ENCODE measurements at places on chromosomes 6 and 20.

DNA sequence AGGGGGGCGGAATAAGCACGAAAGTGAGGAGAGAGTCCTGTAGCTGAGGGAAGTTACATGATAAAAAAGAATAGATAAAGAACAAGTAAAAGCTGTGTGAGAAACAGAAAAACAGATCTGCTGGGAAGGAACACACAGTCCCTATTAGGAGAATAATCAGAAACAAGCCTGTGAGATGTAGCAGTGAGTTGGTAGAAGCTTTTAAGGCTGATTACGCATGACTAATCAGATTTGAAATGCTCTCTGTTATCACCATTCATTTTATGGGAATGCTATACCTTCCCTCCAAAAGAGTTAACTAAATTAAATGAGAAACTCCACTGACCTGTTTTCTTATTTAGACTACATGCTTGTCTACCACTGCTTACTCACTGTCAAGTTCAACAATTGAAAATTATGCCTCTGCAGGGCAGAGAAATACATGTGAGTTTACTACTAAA, 15.8 kb downstream of the REPS1 start:
- DNase-seq = no peak

DNA sequence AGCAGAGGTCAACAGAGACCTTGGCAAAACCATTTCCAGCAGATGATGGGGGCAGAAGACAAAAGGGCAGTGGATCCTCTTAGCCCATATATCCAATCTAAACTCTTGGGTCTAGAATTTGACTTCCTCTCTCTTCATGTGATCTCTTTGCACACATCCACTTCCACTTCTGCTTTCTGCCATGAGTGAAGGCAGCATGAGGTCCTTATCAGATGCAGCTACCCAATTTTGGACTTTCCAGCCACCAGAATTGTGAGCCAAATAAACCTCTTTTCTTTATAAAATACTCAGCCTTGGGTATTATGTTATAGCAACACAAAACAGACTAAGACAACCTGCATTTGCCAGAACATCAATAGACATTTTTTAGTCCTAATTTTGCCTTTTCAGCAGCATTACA, 191.6 kb downstream of the ADAT2 start:
- no peak for DNase-seq

GRCh38 chr20:25541676-25542075, 43.7 kb downstream of the NINL start:
- DNase-seq = no peak

DNA sequence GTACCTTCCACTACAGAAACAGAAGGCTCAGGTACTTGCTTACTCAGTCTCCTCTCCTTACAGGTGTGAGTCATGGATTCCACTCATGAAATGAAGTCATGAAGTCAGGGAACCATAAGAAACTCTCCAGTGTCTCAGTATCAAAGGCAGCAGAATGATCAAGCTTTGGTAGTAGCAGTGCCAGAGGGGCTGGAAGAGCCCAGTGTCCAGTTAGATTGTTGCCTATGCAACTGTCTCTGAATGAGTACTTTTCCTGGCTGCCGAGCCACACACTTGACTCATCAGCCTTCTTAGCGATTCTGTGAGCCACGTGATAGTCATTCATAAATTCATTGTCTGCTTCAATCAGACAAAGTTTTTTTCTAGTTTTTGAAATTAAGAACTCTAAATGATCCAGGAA, 52.2 kb upstream of the DTNBP1 start:
- DNase-seq = no peak

DNA sequence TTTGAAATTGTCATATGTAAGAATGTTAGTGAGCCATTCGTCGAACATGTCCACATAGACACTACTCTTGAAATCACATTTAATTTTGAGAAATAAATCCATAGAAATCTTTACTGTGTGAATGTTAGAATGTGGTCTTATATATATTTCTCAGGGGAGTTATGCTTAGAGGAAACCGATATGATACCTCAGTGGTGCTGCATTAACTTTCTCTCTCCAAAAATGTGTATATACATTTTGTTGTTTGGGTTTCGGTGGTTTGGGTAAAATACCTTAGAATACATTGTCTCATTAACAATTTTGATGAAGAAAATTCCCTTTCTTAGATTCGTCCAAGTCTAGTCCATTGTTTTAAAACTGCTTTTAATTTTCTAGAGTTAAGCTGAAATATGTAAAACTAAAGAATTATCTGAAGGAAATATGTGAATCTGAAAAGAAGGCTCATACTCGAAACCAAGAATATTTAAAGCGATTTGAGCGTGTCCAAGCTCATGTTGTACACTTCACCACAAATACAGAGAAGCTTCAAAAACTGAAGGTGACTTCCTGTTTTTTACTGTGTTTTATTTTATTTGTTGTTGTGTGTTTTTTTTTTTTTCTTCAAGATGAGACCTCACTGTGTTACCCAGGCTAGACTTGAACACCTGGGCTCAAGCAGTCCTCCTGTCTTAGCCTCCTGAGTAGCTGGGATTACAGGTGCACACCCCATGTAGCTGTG, 10.3 kb downstream of the KIZ start:
- DNase-seq = no peak

GRCh38 chr6:107894809-107895396, 63.1 kb downstream of the SEC63 start:
- no peak for DNase-seq

DNA sequence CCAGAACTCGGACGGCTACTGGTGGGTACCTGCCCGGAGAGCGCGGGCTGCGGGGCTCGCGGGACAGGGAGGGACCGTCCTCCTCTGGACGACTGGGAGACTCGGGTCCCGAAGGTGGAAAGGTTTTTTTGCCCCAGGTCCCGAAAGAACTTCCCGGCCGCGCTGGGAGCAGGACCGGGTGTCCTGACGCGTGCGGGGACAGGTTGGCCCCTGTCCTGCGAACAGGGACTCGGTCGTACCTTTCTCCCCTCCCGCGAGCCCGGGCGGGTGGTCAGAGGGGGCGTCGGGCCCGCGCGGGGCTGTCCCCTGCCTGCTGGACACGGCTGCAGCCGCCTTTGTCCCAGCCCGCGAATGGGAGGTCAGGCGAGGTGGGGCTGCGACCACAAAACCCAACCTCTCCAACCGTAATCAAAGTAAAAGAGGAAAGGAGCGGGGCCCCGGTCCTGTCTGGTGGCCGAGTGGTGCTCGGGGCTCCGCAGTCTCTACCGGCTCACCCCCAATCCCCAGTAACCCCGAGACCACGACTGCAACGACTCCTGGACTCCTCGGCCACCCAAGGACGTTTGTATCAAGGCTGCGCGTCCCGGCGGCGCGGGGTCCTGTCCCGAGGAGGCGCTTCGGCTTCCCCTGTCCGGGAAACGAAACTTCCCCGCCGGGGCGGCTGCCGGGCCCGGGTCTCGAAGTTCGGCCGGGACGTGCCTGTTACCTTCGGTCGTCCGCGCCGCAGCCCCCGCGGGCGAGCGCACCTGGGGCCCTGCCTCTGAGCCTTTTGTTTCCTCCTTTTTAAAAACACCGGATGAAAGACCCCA, 798 bp downstream of the DSP start:
- DNase-seq = no peak

- no peak for DNase-seq
Observed at GRCh38 chr6:52547647-52548352, 29.1 kb downstream of the TRAM2 start.

DNA sequence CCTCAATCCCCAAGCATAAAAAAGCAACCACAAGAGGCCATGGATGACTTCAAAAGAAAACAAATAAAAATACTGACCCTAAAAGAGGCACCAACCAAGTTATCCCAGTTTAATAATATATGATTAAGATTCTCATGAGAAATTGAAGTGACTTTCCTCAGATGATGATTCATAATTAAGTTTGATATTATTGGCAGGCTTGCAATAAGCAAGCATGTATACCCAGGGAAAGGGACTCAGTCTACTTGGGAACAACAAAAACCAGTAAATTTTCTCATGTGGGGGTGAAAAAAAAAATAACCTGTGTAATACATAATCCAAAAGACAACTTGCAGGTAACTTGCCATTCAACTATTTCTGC, 19.6 kb downstream of the JAG1 start:
- no peak for DNase-seq

DNA sequence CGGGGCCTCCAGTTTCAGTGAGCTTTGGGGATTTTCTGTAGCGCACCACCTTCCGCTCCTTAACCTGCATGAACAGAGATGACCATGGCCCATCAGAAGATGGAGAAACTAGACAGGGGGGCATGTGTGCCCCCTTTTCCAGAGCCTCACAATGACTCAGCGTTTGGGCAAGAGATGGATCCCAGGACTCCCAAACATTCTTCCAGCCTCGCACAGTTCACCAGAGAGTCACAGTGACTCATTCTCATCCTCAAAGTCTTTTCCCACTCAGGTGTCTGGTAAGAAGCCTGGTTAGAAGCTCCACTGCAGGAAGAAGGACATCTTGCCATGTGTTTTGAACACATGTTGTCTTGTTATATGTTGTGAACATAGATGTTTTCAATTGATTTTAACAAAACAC, 76.2 kb upstream of the FRMD1 start:
- DNase-seq = no peak

DNA sequence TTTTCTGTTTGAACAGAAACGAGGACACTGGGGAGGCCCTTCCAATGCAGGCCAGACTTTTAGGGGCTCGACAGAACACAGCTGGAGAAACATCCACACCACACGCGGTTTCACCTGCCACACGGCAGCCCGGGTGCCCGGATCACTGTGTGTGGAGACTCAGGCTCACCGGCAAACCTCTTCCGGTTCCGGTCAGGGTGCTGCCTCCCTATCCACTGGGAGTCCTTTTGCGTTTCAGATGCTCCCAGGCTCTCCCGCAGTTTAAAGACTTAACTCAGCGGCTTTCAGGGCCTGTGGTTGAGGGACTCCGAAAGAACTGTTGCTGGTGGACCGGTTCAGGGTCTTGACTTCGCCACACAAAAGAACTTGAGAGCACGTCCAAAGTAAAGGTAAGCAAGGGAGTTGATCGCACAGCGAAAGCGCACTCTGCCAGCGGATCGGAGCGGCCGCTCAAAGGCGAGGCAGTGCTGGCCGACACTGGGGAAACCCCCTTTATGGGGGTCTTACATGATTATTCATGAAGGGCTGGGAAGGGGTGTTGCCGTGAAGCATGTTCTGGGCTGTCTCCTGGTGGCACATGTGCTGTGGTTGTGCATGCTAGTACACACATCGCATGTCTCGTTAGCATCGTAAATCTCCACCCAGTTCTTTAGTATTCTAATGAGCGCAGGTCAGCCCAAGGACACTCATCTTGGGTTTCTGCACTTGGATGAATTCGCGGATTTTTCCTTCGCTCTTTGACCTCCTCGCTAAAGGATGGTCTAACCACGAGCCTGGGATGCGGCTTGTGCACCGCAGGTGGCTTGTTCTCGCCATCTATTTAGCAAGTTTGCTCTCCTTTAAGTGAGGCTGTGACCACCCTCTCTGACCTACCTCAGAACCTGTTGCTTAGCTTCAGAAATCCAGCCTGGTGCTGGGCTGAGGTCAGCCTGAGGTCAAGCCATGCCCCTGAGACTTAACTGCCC, 180.3 kb downstream of the CDH26 start:
- DNase-seq = no peak

DNA sequence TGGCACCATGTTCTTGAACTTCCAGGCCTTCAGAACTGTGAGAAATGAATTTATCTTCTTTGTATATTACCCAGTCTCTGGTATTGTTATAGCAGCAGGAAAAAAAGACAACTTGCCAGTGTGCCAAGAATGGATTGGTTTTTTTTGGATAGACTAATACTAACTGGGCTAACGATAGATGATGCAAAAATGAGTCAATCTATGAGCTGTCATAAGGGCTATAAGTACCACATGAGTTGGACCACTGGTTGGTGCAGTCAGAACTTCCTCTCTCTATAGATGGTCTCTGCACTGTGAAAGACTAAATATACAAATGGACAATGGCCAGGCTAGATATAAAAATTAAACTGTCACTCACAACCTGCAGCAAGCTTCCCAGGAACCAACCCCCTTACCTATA, 87.6 kb upstream of the COL21A1 start:
- DNase-seq = no peak

DNA sequence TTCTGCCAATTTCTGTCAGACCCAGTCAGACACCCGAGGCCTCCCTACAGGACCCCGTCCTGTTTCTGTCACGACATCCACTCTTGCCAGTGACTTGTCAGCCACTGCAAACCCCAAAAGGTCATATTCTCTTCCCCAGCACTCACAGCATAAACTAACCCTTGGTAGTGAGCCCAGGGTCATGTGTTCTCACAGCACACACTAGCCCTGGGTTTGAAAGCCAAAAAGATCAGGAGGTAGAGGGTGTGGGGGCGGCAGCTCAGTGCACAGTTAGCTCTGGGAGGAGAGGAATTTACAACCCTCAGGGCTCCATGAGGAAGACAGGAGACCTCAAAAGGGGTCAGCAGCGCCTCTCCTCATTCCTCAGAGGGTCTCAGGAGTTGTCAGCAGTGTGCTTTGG, 9.9 kb upstream of the SNX9 start:
- no peak for DNase-seq
